ENCODE measurements at places on chromosomes 3 and 15. TPM values are rescaled to one million over a fixed set of nuclear protein-coding genes. Genes with fewer than 3 reads are reported as not detected.

DNA sequence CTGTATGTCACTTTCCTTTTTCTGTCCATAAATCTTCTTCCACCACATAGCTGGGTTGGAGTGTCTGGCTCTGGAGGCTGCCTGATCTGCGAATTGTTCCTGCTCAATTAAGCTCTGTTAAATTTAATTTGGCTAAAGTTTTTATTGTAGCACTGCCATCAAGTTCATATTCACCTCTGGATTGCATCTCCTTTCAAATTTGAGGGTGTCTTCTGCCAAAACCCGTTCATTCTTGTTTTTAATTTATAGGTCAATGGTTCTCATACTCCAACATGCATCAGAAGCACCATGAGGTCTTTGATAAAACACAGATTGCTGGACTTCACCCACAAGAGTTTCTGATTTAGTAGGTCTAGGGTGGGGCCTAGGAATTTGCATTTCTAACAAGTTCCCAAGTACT, 276.5 kb upstream of the NECTIN3 start:
- DNase-seq, result no peak

DNA sequence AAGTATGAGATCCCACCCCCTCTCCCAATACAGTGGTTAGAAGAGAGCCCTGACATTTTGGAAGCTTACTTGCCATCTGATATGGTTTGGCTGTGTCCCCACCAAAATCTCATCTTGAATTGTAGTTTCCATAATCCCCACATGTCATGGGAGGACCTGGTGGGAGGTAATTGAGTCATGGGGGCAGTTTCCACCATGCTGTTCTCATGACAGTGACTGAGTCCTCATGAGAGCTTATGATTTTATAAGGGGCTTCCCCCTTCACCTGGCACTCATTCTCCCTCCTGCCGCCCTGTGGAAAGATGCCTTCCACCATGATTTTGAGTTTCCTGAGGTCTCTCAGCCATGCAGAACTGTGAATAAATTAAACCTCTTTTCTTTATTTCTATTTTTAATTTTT, 28.8 kb upstream of the HES1 start:
- no peak for DNase-seq

DNA sequence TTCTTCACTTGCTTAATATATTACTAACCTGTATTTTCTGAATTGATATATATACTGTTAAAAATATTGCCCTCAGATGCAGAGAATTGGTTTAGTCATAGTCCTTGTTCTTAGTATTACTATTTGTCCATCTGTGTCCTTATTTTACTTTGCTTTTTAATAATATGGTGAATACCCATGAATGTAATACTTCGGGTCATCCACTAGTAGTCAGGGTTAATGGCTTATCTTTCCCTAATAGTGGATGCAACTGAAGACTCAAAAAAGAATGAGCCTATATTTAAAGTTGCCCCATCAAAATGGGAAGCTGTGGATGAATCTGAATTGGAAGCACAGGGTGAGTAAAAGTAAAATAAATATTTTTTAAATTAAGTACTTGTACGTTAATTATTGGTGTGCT, 36.5 kb downstream of the U2SURP start:
- no peak for DNase-seq

GRCh38 chr3:13332158-13332557, 88.0 kb downstream of the NUP210 start:
- no peak for DNase-seq

DNA sequence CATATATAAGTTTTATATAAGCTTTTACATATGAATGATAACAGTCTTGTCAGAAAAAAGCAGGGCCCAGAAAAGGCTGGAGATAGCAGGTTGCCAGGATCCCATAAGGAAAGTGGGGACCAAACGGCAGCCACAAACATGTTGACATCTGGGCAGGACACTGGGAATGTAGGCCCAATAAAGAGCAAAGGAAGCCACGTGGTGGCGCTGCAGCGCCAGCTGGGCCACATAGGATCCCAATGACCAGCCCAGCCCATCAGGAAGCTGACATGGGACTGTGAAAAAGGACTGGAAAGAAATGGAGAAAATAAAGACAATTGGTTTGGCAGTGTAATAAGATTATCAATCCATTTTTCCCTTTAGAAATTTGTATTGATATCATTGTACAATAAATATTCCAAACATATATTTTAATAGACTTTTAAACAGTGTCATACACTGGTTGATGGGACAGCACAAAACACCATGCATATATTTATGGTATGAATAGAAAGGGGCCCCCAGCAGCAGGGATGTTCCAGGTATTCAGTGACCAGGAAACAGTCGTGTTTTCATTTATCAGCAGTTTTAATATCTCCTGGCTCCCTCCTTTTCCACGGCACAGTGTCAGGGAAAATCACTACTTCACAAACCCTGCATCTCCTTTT, 89.0 kb upstream of the STRIT1 start:
- peak; percentile 37 for DNase-seq

DNA sequence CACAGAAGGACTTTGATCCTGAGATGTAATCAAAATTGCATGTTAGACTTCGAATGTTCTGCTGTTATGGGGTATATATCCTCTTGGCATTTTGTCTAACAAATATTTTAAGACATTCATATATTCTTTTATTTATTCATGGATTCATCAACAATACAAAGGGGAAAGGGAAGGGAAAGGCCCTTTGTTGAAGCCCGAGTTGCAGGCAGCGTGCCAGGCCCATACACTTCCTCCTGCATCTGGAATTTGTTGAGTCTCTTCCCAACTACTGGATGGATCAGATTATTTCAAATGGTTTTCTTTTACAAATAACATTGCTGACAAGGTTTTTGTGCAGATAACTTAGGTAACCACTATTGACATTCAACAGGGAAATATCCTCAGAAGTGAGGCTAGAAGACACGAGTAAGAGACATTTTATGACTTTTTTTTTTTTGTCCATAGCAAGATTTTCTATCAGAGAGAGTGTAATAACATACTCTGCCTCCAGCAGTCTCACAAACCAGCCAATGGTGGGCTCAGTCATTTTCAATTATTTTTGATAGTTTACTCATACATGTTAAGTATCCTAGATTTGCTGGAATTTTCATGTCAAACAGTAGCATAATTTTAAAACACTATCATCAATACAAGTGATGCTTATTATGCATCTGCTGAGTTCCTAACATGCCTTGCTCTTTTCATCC, 94.3 kb downstream of the RPL39L start:
- DNase-seq, result no peak

DNA sequence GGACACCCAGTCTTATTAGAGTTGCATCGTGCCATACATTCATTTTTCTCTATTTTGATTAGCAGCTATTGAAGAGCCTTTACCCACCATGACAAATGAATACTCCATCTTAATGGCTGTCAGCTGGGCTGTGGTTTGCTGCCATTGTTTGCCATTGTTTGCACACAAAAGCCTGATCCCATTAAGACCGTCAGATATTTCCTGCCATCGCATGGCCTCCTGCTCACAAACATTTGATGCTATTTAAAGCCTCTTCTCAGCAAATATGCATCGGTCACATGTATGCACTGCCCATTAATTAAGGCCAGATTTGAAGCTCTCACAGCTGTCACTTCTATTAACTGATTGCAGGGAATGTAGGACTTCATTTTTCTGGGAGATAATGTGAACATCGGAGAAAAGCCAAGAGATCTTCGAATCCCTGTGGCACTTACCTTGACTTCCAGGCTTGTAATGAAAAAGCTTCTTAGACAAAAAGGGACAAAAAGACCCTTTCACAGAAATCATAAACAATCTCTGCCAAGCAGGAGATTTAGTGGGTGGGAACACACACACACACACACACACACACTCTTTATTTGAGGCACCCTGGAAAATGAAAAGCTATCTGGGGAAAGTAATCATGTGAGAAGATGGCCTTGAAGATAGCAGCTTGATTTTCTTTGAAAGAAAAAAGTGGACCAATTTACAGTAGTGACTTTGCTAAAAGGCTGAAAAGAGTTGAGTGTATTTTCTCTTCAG, 175.4 kb upstream of the NR2E3 start:
- DNase-seq, result no peak

DNA sequence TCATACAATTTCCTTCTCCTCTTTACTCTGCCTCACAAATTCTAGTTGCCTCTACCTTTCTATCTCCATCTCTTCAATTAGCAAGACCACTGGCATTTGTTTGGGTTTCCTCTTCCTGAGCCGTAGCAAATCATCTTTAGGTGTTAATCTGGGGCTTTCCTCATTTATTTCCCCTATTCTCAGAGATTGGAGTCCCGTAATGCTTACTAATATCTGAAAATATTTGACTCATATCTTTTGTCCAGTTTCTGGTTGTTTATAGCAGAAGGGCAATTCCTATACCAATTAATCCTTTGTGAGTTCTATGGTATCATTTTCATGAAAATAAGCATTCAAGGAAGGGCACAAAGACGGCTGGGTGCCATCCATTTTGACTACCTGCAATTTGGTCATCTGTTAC, 103.7 kb downstream of the NR2E3 start:
- DNase-seq, result no peak

- no peak for DNase-seq
Observed at GRCh38 chr15:53520996-53521395, 238.5 kb downstream of the WDR72 start.

DNA sequence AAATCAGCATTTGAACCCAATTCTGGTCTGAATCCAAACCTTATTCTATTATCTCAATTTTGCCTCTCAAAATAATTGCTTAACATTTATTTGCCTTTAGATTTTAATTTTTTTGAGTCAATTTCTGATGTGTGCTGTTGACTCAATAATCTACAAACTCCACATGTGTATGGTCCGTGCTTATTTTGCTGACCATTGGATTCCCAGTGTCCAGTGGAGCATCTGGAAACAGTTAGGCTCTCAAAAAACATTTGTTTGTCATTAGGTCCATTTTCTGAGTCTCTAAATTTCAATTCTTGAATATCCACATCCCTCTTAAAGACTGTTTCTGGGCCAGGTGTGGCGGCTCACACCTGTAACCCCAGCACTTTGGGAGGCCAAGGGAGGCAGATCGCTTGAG, 19.2 kb upstream of the MYZAP start:
- no peak for DNase-seq

- no peak for DNase-seq
Observed at GRCh38 chr3:160953686-160954085, 151.5 kb downstream of the B3GALNT1 start.

Gene AMIGO3
- 1.0 TPM for polyA plus RNA-seq

Gene ENTPD3
- polyA plus RNA-seq, result 1.9 TPM

Gene GREM1
- 0.20 TPM for polyA plus RNA-seq

Gene SMAD6
- polyA plus RNA-seq, result 23.0 TPM

Gene GOLGA8S
- 0.90 TPM for polyA plus RNA-seq

Gene ATP13A4
- polyA plus RNA-seq, result 1.3 TPM

Gene ITGA11
- polyA plus RNA-seq, result 3.9 TPM
